ENCODE measurements at places on chromosomes 3 and 15. TPM values are rescaled to one million over a fixed set of nuclear protein-coding genes. Genes with fewer than 3 reads are reported as not detected.

The CHRM5 gene
- total RNA-seq = not detected

The RYK gene
- 71.7 TPM for total RNA-seq

The MEX3B gene
- 4.1 TPM for total RNA-seq

The MME gene
- 51.7 TPM for total RNA-seq

The SCG3 gene
- total RNA-seq = not detected

The FBXO40 gene
- not detected for total RNA-seq

The EBLN2 gene
- total RNA-seq = 0.54 TPM

The ECE2 gene
- total RNA-seq = not detected
